ENCODE measurements at places on chromosomes 13 and 19. TPM values are rescaled to one million over a fixed set of nuclear protein-coding genes. Genes with fewer than 3 reads are reported as not detected.

- no peak overlapping the region for H3K4me3 ChIP-seq
- H3K27me3 ChIP-seq, result no peaks in the 10 kb centered on the region
- no peaks in the 10 kb centered on the region for H3K36me3 ChIP-seq
- H3K27ac ChIP-seq, result no peak overlapping the region
- DNase-seq, result no peak
Measured at GRCh38 chr19:37981785-37982475, 74.9 kb downstream of the SIPA1L3 start.

GRCh38 chr19:3785451-3785937 is 687 bp downstream of the MATK start:
- peaks cover 5% of the 10 kb centered on the region for H3K4me1 ChIP-seq
- H3K27ac ChIP-seq, result no peak overlapping the region
- H3K4me3 ChIP-seq, result peak overlapping the region; percentile 20
- H3K36me3 ChIP-seq, result no peaks in the 10 kb centered on the region
- peaks cover 65% of the 10 kb centered on the region for H3K27me3 ChIP-seq

- DNase-seq, result no peak
- H3K27me3 ChIP-seq, result no peaks in the 10 kb centered on the region
- no peak overlapping the region for H3K4me3 ChIP-seq
Measured at GRCh38 chr19:31283701-31284100, 65.5 kb downstream of the TSHZ3 start.

DNA sequence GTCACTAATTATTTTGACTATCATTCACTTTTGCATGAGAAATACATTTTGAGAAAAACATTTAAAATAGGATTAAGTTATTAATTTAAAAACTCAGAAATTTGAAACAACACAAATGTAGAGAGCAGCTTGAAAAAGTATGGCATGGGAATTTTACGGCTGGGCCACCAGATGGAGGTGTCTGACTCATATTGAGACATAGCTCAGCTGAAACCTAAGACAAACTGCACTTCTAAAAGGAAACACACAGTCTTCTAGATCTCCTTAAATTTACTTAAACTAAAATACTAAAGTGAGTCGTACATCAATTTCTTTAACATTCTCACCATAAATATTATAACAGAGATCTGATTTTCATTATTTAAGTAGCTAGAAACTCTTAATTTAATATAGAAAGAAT is 41.9 kb upstream of the POSTN start:
- H3K4me1 ChIP-seq, result no peaks in the 10 kb centered on the region
- H3K4me3 ChIP-seq, result no peak overlapping the region
- no peak overlapping the region for H3K27ac ChIP-seq
- no peak for DNase-seq

GRCh38 chr13:45349438-45349837 is 8.5 kb upstream of the TPT1 start:
- peaks cover 90% of the 10 kb centered on the region for H3K36me3 ChIP-seq
- H3K27ac ChIP-seq, result no peak overlapping the region
- H3K4me1 ChIP-seq, result peaks cover 25% of the 10 kb centered on the region
- no peaks in the 10 kb centered on the region for H3K27me3 ChIP-seq

DNA sequence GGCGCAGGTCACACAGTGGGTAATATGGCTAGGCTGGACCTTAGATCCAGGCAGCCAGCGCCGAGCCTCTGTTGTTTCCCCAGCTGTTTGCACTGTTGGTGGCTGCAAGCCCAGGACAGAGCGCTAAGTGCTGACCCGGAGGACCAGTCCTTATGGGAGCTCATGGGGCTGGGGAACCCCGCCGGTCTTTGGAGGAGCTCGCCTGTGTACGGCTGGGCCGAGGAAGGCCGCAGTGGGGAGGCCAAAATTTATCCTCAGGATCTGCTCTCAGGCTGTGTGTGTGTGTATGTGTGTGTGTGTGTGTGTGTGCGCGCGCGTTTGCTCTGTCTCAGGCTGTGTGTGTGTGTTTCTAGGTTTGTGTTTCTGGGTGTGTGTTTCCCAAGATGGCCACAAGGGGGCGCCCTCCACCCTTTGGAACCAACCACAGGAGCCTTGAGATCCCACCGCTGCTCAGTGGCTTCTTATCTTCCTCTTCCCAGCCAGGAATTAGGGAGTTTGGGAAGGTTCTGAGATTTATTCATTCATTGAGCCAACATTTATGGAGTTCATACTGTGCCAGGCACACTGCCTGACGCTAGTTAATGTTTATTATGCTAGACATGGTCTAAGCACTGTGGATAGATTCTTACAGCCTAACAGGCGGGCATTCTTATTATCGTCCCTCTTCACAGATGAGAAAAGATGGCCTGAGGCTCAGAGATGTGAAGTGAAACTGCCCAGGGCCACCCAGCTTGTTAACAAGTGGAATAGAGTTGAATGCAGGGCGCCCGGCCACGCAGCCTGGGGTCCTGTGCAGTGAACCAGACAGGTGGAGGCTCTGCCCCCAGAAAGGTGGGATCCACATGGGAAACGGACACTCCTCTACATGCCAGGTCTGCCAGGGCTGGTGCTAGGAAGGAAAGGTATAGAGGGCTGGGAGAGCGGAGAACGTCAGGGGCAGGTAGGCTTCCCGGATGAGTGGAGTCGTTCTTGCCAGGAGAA is 13.0 kb downstream of the PGLYRP1 start:
- H3K27me3 ChIP-seq, result peaks cover 17% of the 10 kb centered on the region
- no peak overlapping the region for H3K4me3 ChIP-seq
- DNase-seq, result no peak
- H3K27ac ChIP-seq, result no peak overlapping the region
- H3K36me3 ChIP-seq, result peaks cover 23% of the 10 kb centered on the region
- H3K4me1 ChIP-seq, result peaks cover 9% of the 10 kb centered on the region

- DNase-seq, result peak; percentile 91
- no peak overlapping the region for H3K27ac ChIP-seq
- no peaks in the 10 kb centered on the region for H3K27me3 ChIP-seq
- no peaks in the 10 kb centered on the region for H3K36me3 ChIP-seq
- no peaks in the 10 kb centered on the region for H3K4me1 ChIP-seq
Measured at GRCh38 chr19:32498648-32499200, 82.3 kb upstream of the PDCD5 start.

DNA sequence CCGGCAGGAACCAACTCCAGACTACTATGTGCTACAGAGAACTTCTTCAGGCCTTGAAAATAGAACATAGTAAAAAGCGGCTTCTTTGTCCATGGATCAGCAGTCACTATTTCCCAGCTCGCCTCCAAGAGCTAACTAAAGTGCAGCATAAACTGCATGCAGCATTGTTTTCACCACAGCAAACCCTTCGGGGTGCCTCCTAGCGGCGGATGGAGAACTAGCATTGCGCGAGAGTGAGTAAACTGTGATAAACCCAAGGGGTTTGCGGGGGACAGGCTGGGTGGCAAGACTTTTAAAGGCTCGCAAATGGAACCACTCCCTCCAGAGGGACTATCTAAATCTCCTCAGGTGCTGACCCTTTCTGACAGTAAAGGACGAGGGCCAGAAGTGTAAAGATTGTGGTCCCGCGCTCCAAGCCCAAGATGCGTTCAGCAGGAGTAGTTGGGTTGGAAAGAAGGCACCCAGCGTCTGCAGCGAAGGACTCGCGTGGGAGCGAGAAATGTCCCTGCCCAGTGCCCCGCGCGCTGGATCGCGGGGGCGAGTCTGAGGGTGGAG is 21.5 kb upstream of the SGCG start:
- peaks cover 15% of the 10 kb centered on the region for H3K4me1 ChIP-seq
- H3K27me3 ChIP-seq, result no peaks in the 10 kb centered on the region
- DNase-seq, result no peak
- H3K4me3 ChIP-seq, result peak overlapping the region; percentile 48
- no peaks in the 10 kb centered on the region for H3K36me3 ChIP-seq

The ANGPTL8 gene
- total RNA-seq, result not detected

The IGFL2 gene
- not detected for total RNA-seq
